HS-5 (cell line): ENCODE measurements at places on chromosomes 7 and 10.

GRCh38 chr7:6502886-6503285 is 48.4 kb downstream of the GRID2IP start:
- DNase-seq, result no peak

DNA sequence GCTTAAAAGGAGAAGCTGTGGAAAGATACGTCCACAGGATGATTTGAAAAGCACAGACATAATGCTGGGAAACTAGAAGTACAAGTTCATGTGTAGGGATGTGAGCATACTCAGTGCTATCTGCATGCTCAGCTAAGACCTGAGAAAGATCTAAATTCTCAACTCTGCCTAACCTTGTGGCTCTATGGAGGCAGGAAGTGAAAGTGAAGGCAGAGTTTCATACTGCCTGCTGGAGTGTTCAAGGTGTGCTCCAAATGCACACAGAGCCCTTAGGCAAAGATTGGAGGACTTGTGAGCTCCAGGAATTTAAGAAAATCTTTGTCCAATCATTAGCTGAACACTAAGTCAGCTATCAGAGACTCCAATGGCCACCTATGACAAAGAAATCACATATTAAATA is 190.9 kb downstream of the RNLS start:
- no peak for DNase-seq

DNA sequence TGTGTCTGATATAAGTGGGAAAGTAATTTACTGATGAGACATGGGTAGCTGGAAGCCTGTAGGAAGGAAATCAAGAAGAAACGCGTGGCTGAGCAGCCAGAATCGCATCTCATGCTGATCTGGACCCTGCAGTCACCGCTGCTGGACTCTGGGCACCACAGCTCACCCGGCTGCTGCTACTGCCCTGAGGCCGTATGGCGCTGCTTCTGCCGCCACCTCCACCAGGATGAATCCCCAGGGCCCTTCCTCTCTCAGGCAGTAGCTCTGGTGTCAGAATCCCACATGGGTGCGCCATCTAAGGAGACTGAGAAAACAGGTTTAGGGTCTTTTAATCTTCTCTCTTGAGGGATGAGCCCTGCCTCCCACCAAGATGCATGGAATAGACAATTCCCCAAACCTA is 70.3 kb upstream of the AGK start:
- no peak for DNase-seq

DNA sequence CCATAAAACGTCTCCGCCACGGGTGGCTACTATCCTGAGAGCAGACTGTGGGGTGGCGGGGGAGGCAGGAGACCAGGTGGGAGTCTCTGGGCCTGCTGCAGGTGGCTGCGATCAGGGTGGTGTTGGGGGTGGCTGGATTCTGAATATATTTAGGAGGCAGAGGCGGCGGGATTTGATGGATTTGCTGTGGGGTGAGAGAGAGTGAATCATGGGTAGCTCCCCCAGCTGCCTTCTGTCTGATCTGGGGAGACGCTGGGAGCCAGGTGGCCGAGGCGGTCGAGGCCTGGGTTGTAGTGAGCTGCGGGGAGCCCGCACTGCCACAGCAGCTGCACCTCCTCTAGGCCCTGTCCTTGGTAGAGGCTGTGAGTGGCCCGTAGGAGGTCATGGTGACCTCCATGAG is 48.2 kb upstream of the PFKFB3 start:
- no peak for DNase-seq

GRCh38 chr7:24733414-24734060 is 23.7 kb downstream of the GSDME start:
- no peak for DNase-seq
